ENCODE measurements at places on chromosomes 1 and 21.
A peak's percentile ranks its signal among the peaks of the same experiment; 100 is the strongest.

DNA sequence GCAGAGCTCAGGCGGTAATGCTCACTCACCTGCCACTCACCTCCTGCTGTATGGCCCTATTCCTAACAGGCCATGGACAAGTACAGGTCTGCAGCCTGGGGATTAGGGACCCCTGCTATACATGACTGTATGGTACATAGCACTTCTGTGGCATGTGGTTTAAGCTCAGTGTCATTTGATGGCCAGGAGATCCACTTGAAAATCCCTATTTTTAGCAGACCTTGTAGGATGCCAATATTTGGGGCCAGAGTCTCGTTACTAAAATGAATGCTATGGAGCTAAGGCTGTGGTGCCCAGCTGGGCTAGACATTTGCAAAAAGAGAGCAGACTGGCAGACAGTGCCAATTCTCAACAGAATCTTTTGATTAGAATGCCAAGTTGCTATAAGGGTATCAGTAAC lies 1.7 kb upstream of the ANGPTL7 start:
- DNase-seq = peak; percentile 55

DNA sequence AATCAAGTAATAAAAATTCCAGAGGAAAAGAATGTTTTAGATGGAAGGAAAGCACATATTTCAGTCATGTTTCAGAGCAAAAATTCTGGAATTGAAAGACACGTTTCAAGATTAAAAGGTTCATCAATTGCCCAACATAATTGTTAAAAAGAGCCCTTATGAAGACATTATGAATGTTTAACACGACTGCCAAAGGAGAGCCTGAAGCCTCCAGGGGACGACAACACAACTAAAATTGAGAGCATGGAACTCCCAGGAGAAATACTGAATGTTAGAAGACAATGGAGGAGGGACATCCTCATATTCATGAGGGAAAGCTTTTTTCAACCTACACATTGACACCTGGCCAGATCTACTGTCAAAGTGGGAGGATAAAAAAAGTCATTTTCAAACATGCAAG lies 16.0 kb downstream of the OR2T11 start:
- DNase-seq = no peak

- no peak for DNase-seq
Observed at GRCh38 chr21:36560933-36561575, 81.1 kb upstream of the CLDN14 start.

DNA sequence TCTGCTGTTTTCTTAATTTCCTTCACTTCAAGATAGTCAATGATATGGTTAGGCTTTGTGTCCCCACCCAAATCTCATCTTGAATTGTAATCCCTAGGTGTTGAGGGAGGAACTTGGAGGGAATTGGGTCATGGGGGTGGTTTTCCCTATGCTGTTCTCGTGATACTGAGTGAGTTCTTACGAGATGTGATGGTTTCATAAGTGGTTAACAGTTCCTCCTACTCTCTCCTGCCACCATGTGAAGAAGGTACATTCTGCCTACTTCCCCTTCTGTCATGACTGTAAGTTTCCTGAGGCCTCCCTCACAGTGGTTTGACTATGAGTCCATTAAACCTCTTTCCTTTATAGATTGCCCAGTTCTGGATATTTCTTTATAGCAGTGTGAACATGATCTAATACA lies 74.0 kb upstream of the SAMSN1 start:
- no peak for DNase-seq

GRCh38 chr1:51349862-51350261 lies 19.5 kb upstream of the TTC39A start:
- no peak for DNase-seq

DNA sequence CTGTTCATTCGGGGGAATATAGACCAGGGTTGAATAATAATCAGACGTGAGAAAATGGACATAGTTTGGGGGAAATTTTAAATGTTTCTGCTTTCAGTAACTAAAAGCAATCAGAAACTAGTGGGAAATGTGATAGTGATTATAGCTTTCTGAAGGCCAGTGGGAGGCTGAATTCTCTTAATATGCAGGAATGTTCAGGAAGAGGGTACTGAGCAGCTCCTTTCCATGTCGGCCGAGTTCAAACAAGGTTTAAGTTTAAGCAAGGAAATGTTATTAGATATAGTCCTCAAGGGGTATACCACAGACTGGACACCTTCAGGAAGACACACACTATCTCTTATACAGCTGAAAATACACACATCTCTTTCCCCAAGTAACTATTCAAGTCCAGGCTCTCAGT lies 105.5 kb downstream of the HHAT start:
- no peak for DNase-seq

GRCh38 chr1:29800522-29800956 lies 564.2 kb downstream of the PTPRU start:
- DNase-seq = no peak

- DNase-seq = no peak
Observed at GRCh38 chr21:24275616-24276015, 1331.7 kb downstream of the MRPL39 start.

DNA sequence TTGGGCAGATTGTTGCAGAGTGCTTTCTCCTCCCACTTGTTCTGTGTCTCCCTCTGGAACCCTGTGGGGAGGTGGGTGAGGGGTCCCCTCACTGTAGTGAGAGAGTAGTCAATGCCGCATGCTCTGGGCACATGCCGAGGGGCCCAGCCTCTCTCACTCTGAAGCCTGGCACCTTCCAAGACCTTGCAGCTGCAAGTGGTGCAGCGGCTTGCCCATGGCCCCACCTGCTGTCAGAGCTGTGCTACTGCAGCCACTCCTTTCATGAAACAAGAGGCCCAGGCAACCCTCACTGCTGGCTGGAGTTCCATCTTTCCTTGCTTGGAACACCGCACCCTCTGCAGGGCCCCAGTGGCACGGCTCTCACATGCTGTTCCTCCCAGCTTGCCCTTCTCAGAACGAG lies 58.4 kb upstream of the COL6A1 start:
- no peak for DNase-seq

DNA sequence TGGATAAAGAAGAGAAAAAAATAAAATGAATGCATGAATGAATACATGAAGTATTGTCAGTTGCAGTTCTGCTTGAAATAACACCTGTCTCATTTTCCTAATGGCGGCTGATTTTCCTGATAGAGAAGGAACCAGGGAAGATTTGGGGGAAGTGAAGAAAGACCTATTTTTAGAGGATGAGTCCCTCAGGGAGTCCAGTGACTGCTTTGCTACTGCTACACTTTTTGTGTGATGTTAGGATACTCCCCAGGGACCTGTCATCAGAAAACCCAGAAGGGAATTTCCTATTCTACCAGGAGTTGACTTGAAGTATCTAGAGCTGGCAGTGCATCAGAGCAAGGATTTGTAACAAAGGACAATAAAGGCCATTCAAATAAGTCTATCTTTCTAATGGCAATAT lies 114.8 kb downstream of the MAB21L3 start:
- DNase-seq = no peak

DNA sequence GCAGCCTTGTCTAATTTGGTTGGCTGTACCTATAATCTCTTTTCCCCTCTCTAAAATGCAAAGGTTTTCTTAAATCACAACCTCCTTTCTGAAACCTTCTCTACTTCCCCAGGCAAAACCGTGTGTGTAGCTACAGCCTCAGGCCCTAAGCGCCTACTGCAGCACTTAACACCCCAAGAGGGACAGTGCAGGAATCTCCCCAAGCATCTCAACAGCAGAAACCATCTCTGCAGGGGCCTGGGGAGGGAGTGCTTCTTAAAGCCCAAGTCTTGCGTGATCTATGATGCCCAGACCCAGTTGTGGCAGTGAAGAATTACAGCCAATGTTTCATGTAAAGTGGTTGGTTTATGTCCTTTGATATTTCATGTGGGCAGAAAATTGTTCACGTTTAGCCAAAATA lies 159.3 kb downstream of the DSCAM start:
- no peak for DNase-seq

All from NCI-H446 (cell line).